ENCODE measurements at places on chromosomes 13 and 19.

DNA sequence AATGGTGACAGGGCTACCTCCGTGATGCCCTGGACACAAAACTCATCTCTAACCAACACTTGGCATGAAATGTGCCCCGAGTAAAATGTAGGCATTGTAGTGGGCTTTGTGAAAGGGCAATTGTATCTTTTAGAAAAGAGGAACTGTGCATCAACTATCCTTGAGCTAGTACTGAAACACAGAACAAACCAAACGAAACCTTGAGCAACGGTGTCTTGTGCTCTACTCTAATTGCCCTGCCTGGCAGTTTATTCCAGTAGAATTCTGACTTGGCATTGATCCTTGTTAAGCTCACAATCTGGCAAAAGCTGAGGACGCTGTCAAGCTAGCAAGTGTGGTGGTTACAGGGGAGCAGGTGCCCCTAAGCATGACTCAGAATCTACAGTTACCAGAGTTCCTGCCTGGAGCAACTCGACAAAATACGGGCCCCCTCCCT, 707.1 kb upstream of the SPRY2 start:
- no peak for DNase-seq

DNA sequence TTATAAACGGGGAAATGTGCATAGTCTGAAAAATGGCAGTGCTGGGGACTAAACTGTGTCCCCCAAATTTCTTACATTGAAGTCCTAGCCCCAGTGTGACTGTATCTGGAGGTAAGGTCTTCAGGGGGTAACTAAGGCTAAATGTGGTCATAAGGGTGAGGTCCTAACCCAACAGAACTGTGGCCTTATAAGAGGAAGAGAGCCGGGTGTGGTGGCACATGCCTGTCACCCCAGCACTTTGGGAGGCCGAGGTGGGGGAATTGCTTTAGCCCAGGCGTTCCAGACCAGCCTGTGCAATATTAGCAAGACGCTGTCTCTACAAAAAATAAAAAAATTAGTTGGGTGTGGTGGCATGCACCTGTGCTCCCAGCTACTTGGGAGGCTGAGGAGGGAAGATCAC, 17.8 kb downstream of the PROZ start:
- no peak for DNase-seq

- DNase-seq = no peak
Observed at GRCh38 chr19:17081672-17082630, 6.4 kb downstream of the MYO9B start.

DNA sequence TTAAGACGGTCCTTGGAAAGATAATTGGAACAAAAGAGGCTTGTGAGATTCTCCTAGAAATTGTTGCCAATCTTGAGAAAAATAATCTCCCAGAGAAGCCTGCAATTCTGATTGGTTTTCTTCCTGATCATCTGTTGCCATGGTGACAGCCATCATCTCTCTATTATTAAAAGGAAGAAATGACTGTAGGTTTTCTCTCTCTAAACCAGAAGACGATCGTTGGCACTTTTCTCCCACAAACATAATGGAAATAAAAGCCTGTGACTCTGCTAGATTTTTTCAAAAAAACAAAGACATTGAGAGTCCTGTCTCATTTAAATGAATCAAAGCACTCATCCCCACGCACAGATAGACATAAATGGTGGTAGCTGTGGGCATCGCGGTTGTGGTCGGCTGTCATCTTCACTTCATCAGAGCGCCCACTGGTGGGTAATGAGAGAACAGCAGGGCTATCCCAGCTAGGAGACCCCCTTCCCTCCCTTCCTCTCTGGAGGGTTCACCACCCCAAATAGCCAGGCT, 21.7 kb upstream of the CALM3 start:
- peak; percentile 11 for DNase-seq

DNA sequence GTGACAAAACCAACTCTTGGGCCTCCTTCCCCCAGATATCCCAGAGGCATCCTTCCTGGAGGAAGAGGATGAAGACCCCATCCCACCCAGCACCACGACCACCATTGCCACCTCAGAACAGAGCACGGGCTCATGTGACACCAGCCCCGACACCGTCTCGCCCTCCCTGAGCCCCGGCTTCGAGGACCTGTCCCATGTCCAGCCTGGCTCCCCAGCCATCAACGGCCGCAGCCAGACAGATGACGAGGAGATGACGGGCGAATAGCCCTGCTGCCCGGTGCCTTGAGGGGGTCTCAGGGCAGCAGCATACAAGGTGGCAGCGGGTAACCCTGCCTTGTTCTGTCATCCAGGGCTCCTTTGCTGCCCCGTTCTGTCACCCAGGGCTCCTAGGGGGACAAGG, 3.3 kb upstream of the UBA52 start:
- no peak for DNase-seq

DNA sequence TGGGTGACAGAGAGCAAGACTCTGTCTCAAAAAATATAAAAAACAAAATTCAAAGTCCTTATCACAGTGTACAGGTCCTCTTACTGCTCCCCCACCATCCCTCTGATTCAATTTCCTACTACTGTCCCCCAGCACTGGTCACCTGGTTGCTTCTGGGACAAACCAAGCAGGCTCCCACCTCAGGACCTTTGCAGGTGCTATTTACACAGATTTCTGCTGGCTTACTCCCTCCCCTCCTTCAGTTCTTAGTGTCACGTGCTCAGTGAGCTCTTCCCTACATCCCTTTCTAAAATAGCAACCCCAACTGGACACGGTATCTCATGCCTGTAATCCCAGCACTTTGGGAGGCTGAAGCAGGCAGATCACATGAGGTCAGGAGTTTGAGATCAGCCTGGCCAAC, 6.0 kb downstream of the IRF2BP1 start:
- no peak for DNase-seq

- DNase-seq = no peak
Observed at GRCh38 chr19:28578786-28579505, 634.0 kb downstream of the UQCRFS1 start.

DNA sequence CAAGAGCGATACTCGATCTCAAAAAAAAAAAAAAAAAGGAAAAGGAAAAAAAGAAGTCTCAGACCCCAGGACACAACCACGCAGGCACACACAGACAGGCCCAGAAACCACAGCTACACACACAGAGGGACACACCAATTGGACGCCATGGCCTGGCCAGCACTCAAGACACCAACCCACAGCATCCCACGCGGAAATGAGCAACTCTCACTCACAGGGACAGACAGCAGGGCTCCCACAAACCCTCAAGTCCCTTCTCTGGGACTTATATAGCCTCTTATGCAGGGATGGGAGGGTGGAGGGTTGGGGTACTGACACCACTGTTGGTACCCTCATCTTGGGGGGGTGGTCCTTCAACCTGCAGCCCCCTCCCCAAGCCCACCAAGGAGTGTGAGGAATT, 5.9 kb downstream of the NOTCH3 start:
- DNase-seq = no peak

- DNase-seq = no peak
Observed at GRCh38 chr13:97506511-97506910, 72.5 kb downstream of the RAP2A start.

GRCh38 chr13:57632276-57633140, 964 bp downstream of the PCDH17 start:
- DNase-seq = no peak

- no peak for DNase-seq
Observed at GRCh38 chr19:15296353-15296752, 36.0 kb downstream of the BRD4 start.

DNA sequence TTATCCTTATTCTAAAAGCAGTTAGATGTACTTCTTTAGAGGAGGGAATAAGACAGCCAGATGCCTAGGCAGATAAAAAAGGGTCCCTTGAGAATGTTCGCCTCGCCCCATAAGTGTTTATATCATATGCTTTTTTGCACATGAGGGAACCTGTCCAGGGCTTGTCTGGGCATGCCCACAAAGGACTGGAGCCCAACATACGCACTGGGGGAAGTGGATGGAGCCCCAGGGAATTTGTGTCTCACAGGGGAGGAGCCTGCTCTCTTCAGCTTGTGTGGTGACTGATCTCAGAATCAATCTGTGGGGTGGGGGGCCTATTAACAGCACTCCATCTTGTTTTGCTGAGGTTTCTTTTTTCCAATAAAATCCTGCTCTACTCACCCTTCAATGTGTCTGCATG, 22.6 kb downstream of the MED4 start:
- DNase-seq = no peak

- DNase-seq = no peak
Observed at GRCh38 chr13:21917086-21918015, 246.5 kb downstream of the FGF9 start.

GRCh38 chr19:2167896-2168618, 4.3 kb downstream of the DOT1L start:
- no peak for DNase-seq

- DNase-seq = no peak
Observed at GRCh38 chr19:33396701-33397535, 23.4 kb downstream of the CEBPG start.

- DNase-seq = no peak
Observed at GRCh38 chr13:103335241-103335640, 269.0 kb upstream of the SLC10A2 start.

DNA sequence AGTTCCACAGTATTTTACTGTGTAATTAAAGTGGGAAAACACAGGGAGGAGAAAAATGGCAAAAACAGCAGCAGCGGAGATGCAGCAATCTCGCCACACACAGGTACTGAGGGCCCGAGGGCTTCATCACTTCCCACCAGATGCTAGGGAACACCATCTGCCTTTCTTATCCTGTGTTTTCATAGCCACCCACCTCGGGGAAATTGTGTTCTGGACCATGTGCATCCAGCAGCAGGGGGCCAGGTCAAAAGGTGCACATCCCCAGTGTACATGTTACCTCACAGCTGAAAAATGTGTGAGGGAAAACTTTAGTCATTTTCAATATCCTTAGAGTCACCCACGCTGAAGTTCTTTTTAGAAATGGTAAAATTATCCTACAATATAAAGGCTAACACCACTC, 30.2 kb downstream of the PDCD5 start:
- DNase-seq = no peak

DNA sequence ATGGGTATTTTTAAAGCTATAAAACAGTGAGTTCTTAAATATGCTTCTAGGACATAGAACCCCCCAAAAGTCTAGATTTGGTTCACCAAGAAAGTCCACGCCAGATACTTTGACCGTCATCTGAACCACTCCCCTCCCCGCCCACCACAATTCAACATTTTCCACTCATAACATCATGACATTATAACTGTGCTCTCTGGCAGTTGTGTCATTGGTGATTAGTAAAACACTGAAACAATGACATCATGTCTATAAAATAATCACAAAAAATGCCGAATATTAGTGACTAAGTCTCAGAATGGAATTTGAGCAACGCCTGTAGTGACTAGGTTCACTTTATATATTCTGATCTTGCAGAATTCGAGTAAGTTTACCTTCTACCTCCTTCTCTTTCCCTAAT, 732.3 kb downstream of the FGF9 start:
- DNase-seq = no peak

GRCh38 chr19:30235946-30236345, 136.2 kb upstream of the ZNF536 start:
- no peak for DNase-seq

GRCh38 chr13:26259634-26260033, 5.7 kb downstream of the CDK8 start:
- no peak for DNase-seq

DNA sequence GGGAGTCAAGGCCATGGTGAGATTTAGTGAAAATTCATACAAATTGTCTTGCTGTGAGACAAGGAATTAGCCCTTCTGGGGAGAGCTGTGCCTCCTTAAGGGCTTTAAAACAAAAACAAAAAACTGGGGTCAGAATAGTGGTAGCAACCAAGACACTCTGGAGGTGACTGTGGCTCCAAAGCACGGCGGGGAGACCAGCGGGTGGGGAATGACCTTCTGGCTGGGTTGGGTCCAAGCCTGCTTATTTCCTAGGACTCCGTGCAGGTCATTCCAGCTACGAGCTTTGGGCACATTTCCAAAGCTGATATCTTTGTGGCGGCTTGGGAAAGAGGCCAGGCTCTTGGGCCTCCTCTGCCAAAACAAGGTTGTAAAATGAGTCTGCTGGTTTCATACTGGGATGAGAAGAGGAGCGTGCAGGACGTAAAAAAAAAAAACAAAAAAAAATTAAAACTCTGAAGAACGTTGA, 348.3 kb downstream of the UQCRFS1 start:
- no peak for DNase-seq

DNA sequence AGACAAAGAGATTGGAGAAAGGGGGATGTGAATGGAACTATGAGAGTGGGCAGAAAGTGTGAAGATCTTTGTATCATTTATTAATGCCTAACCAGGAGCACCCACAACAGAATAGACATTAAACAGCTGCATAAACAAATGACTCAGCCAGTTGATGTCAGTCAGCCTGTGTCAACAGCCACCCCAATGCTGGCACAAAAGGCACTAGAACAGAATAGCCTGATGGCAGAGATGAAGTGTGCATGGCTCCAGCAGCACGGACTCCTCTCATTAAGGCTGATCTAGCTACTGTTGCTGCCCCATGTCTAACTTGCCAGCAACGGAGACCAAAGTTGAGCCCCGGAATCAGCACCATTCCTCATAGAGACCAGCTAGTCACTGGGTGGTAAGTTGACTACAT, 7.8 kb downstream of the CPB2 start:
- DNase-seq = no peak

- no peak for DNase-seq
Observed at GRCh38 chr13:66716538-66716937, 513.6 kb downstream of the PCDH9 start.

- peak; percentile 17 for DNase-seq
Observed at GRCh38 chr19:46081928-46082727, 41.3 kb upstream of the IGFL4 start.

- no peak for DNase-seq
Observed at GRCh38 chr19:48094129-48094854, 16.3 kb downstream of the PLA2G4C start.

- no peak for DNase-seq
Observed at GRCh38 chr19:55667958-55668357, 7.1 kb upstream of the EPN1 start.

DNA sequence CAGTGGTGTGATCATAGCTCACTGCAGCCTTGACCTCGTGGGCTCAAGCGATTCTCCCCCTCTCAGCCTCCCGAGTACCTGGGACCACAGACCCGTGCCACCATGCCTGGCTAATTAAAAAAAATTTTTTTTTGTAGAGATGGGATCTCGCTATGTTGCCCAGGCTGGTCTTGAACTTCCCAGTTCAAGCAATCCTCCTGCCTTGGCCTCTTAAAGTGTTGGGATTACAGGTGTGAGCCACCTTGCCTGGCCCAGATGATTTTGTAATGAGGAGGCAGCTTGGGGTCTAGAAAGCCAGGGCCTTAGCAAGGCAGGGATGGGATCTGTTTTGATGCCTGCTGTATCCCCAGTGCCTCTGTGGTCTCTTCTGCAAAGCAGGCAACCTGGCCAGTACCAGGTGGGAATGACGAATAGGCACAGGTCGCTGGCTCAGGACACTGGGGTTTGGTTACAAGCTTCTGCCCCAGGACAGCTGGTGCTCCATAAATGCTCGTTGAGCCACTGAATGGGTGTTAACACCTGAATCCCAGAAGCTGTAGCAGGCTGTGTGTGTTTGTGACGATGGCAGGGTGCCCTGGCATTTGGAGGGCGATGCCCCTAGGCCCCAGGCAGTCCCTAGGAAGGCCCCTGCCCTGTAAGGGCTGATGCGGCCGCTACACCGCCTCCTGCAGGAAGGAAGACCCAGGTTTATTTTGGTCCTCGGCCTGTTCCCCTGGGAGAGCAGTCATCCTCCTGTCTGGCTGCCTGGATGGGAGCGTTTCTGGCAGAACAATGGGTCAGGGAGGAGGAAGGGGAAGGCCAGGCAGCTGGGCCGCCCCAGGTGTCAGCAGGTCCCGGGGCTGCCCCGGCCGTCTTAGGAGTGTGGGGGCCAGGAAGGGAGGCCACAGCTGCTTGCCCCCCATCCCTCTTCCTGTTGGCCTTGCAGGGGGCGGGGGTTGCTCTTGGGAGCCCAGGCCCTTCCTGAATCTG, 8.6 kb downstream of the TNFAIP8L1 start:
- DNase-seq = no peak

GRCh38 chr19:9808855-9809824, 9.7 kb downstream of the FBXL12 start:
- DNase-seq = no peak
